ENCODE measurements at places on chromosomes 7 and 10.

GRCh38 chr10:11573497-11573896 is 38.0 kb downstream of the USP6NL start:
- DNase-seq = no peak

- no peak for DNase-seq
Observed at GRCh38 chr7:47887016-47887640, 61.1 kb downstream of the PKD1L1 start.

- DNase-seq = no peak
Observed at GRCh38 chr7:71616217-71616616, 484.3 kb downstream of the GALNT17 start.

- DNase-seq = no peak
Observed at GRCh38 chr10:120453319-120453718, 3.7 kb upstream of the PLPP4 start.

DNA sequence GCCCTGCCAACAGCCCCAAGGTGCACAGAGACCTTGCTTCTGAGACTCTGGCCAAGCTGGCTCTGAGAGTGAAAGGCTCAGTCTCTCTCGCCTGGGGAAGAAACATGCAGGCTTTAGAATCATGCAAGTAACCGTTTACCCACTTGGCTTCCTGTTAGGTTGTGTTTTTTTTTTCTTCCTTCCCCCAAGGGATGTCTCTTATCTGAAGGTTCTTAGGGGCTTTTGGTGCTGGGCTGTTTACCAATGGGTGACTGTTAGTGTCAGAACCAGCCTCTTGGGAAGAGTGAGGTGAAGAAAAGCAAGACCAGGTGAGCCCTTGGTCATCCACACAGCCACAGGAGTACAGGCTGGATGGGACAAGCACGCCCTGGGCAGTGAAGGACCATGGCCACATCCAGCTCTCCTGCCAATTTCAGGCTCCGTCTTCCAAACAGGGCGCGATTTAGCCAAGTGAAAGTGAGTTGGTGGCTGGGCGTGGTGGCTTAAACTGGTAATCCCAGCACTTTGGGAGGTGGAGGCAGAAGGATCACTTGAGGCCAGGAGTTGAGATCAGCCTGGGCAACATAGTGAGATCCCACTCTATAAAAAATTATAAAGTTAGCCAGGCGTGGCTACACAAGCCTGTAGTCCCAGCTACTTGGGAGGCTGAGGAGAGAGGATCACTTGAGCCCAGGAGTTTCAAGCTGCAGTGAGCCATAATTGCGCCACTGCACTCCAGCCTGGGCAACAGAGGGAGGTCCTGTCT is 76.3 kb upstream of the CUX1 start:
- peak; percentile 11 for DNase-seq

DNA sequence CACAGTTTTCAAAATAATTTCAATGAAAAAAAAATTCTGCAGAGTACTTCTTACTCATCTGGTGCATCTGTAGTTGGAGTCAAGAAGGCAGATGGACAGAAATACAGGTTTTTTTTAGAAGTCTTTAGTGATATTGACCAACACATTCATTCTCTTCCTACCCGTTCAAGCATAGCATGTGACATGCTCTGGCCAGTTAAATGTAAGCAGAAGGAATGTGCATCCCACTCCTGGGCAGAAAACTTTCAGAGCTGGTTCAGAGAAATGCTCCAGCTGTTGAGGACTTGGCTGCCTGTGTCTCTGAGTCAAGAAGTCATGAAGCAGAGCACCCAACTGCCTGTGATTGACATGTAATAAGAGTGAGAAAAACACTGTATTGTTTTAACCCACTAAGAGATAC is 665.3 kb upstream of the IGFBP3 start:
- DNase-seq = no peak

DNA sequence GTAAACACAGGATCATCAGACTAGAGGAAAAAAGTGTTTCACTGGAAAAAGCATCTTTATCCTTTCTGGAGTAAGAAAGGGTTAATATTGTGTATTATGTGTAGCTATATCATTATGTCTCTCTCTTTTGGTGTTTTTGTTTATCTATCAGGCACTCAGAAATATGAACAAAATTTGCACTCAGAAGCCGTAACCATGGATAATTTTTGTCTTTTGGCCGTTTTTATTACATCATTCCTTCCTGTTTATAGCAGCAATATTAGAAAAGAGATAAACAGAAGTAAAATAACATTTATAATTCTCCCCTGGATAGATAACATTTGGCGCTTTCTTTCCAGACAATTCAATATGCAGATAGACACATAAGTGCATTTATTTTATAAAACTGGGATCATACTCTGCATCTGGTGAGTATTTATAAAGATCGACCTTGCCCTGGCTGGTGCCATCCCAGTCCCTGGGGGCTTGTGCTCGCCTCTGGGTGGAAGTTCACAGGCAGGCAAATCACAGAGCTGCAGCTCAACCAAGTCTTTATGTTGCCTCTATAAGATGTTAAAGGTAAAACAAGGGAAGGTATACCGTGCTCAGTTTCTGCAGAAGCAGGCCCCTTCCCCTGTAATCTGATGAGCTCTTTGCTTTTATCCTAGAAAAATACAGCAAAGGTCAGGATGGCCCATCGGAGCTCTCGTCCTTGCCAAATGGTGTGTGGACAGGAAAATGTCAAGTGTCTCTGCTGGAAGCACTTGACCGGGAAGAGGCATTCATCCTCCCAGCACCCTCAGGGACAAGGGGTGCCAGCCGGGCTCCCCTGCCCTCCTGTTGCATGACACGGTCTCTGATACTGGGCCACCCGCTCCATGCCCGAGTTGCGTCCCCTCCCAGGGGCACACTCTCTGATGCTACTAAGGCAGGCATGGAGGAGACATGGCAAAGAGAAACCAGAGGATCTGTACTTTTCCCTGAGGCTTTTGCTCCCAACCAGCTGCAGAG is 43.9 kb downstream of the PYROXD2 start:
- DNase-seq = no peak

DNA sequence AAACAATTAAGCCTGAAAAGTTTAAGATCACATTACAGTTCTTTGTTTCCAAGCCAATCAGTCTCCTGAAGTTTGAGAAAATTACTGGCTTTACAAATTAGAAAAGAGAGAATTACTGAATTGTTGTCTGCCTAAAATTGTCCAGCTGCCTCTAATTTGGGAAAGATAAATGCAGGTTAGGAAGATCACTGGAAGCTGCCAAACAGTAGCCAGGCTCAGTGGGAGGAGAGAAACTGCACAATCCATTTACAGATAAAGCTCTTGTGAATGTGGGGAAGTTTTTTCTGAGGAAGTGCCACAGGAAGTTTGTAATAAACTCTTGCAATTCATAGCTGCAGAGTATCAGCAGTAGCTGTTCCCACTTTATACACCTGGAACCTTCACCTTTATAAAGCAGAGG is 100.7 kb downstream of the IQUB start:
- no peak for DNase-seq

DNA sequence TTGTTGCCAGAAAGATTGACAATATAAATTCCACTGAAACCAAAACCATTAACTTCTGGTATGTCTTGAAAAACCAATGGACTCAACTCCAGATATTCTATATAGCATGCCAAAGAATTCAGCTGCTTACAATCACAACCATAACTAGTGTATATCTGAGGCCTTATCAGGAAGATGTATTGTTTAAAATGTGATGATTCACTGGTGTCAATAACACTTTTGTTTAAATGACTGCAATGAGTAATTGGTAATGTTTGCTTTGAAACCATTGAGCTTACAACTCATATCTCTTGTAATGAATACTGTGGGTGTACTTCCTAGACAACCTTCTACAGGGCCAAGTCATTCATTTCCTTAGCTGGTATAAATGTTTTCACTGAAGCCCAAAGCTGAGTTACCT is 727.9 kb upstream of the KCND2 start:
- no peak for DNase-seq

- DNase-seq = no peak
Observed at GRCh38 chr7:1604383-1604782, 34.6 kb upstream of the PSMG3 start.

GRCh38 chr10:127909716-127910463 is 3.0 kb downstream of the PTPRE start:
- DNase-seq = no peak

- no peak for DNase-seq
Observed at GRCh38 chr10:87054373-87055295, 34.5 kb downstream of the FAM25A start.

DNA sequence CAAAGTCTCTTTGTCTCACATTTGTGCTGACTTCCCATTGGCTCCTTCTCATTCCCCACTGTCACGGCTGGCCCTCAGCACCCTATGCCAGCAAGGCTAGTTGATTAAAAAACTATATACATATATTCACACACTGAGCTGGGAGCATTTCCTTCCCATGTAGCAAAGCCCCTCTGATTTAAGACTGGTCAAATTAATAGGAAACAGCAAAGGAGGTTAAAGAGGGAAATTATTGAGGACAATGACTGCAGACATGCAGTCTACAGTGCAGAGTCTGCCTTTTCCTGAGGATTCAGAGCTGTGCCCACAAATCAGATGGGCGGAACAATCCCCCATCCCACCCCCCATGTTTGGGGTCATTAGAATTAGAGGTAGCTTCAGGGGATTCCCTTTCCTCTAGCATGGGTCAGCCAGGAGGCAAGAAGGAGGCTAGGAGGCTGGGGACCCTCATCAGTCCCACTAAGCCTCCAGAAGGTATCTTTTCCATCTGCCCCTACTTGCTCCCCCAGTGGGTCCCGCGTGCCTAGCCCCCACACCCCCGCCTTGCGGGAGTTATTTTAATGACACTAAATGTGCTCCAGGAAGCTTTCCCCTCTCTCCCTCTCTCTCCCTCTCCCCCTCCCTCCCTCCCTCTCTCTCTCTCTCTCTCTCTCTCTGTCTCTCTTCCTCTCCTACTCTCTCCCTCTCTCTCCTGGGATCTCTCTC is 9.8 kb upstream of the DLX6 start:
- DNase-seq = no peak

DNA sequence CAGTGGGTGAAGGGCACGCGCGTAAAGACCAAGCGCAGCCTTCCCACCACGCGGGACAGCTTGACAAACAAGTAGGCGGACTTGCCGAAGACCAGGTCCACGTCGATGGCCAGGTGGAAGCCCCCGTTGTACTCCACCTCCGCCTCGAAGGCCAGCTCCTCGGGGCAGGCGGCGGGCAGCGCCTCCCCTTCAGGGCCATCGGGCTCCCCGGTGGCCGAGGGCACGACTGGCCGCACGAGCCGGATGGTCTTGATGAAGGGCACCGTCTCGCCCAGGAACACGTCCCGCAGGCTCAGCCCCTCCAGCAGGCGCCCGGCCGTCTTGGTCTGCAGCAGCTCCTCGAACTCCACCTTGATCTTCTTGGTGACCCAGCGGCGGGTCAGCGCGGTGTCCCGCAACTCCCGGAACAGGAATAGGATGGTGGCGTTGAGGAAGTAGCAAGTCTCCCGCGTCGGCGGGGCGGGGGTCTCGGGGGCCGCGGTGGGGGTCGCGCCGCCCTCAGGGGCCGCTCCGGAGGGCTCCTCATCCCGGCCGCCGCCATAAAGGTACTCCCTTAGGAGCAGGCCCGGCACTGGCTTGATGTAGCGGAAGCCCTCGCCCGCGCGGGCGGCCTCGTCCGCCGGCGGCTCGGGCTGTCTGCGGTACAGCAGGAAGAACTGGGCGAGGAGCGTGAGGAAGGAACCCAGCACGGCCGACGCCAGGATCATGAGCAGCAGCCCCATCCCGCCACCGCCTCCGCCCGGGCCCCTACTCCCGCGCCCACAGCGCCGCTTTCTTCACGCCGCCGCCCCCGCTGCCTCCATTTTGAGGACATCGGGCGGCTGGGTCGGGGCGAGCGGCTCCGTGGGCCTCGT is 507 bp downstream of the PDZD8 start:
- DNase-seq = no peak

Measured in stimulated activated naive CD4-positive, alpha-beta T cell (primary cell).